ENCODE measurements at places on chromosomes 6 and 20.

GRCh38 chr6:162591517-162591916 is 136.0 kb downstream of the PRKN start:
- DNase-seq, result no peak

GRCh38 chr6:168137024-168137423 is 58.0 kb upstream of the FRMD1 start:
- no peak for DNase-seq

GRCh38 chr6:33407132-33407718 is 3.6 kb upstream of the PHF1 start:
- DNase-seq, result no peak

DNA sequence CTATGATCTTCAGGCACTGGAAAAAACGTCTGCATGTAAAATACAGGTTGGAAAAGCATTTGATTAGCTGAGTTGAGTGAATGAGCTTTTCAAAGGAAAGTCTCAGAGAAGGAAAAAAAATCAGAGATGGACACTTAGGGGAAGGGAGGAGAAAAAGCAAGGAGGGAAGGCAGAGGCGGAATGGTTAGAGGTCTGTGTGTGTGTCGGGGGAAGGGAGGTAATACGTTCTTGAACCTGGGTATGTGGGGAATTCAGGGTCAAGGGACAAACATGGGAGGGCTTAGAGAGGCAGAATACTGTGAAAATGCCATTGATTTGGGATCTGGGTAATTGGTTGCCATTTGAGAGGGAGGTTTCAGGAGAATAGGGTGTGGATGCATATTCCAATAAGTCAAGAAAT is 5.1 kb downstream of the PRRT1 start:
- DNase-seq, result no peak

- no peak for DNase-seq
These were observed 1.6 kb downstream of the CEP43 start for GRCh38 chr6:167000759-167001158.

DNA sequence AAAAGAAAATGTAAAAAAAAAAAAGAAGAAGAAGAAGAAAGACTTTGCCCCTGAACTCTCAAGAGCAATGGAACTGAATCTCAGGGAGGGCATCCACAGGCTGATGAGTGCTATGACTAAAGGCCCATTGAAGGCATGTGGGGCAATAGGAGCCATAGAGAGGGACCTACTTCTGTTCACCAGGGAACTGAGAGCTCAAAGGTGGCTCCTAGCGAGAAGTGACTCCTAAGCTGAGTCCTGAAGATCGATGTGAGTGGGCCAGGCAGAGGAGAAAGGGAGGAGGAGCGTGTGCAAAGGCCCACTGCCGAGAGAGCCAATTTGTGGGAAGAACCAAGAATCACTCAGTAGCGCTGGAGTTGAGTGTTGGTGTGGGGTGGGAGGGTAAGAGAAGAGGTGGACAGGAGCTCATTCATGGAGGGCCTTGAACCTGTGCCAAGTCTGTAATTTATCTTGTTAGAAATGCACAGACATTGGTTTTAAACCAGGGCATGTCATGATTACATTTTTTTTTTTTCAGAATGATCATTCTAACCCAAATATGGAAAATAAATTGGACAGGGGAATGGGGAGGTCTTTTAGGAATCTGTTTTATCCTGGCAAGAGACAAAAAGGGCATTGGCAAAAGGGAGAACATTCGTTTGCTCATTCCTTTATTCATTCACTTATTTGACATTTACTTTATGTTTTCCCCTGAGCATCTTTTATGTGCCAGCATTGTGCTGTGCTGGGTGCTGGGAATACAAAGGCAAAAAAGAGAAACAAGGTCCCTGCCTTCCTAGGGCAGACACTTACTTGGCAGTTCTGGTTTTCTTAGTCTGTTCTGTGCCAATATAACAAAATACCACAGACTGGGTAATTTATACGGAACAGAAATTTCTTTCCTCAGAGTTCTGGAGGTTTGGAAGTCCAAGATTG is 67.4 kb upstream of the DSP start:
- no peak for DNase-seq

DNA sequence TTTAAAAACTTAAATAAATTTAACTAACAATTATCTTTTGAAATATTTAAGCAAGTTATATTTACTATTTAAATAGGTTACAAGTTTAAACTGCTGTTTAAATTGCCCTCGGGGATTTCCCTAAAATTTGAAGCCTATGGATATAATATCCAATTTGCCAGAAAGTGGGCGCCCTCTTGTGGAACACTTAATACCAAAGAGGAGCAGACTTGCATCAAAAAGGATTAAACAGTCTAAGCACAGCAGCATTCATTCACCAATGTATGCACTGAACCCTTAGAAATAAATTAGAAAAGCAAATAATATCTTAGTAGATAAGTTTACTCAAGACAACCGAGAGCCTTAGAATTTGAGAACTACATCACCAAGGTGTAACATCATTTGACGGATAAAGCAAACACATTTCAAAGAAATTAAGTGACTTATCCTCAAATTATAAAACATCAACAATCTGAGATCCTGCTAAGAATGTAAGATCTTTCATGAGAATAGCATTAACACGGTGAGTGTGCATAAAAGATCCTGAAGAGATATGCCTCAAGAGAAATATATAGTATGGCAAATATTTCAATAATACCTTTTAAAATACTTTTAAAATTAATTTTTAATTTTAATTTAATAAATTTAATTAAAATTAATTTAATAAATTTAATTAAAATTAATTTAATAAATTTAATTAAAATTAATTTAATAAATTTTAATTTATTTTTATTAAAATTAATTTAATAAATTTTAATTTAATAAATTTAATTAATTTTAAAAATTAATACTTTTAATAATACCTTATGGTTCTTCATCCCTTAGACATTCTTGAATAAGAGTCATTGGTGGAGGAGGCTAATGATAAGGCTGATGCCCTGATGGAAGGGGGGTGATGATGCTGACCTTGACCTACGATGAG is 11.5 kb upstream of the MEP1A start:
- DNase-seq, result peak; percentile 3

GRCh38 chr6:147262946-147263345 is 58.7 kb downstream of the STXBP5 start:
- no peak for DNase-seq

- DNase-seq, result no peak
These were observed 144.3 kb upstream of the TENT5A start for GRCh38 chr6:81896525-81897503.

- no peak for DNase-seq
These were observed 591 bp upstream of the DCBLD1 start for GRCh38 chr6:117481926-117482239.

DNA sequence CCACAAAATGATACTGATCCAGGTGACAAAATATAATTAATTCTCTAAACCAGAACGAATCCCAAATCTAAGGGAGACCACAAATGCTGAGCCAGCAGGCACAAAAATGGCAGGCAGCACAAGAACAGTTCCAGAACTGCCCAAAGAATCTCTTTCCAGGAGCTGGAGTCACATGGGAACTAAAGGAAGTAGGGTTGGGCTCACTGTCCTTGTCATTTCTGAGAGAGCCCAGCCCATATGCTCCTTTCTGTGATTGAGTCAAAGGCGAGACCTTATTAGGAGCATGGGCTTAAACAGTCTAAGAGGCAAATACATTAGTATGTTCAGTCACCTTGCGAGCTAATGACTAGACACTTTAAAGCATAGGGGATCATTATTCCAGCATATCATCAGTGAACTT is 327.6 kb upstream of the ARID1B start:
- DNase-seq, result no peak

DNA sequence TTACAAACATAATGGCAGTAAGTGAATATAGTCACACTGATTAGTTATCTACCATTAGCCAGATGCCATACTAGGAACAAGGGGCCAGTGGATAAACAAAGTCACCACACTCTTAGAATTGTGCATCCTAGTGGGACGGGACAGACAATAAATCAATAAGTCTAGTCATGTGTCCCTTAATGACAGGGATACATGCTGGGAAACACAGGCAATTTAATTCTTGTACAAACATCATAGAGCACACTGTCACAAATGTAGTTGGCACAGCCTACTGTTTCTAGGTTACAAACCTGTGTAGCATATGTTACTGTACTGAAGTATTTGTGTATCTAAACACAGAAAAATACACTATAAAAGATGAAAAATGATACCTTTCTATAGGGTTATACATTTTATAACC is 123.0 kb upstream of the FAM184A start:
- DNase-seq, result no peak

GRCh38 chr20:37907677-37908401 is 4.9 kb downstream of the VSTM2L start:
- DNase-seq, result no peak

DNA sequence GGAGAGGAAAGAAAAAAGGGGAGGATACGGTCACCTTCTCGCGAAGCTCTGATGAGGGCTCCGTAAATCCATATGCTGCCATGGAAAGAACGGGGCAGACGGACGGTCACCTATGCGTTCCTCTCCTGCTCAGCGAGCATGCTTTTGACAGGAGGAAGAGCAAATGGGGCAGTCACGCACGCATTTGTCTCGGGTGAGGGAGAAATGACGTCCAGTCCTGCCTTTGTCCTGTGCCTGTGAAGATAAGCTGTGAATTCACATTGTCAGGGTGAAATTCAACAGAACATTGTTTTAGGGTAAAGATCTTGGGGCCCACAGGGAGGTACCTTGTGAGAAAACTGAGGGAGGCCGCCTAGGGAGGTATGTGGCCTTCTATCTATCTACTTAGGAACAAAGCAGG is 83.8 kb downstream of the IRF4 start:
- DNase-seq, result no peak

DNA sequence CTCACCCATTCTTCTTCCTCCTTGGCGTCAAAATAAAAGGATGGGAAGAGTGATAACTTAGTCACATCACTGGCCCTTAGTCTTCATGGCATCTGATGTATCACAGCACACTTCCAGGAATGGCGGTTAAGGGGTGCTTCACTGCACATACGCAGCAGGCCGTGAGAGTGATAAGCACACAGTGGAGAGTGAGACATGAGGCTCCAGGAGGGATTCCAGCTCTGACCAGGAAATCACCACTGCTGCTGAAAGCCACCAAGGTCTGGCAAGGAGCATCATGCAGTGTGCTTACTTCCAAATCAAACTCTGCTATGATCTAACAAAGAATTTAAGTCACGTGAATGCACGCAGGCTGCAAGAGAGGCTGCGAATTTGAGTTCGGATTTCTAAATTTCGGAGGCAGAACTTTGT is 62.4 kb downstream of the ARID1B start:
- no peak for DNase-seq

GRCh38 chr6:28537065-28537464 is 11.4 kb downstream of the GPX5 start:
- DNase-seq, result no peak

GRCh38 chr6:56962441-56962840 is 7.5 kb downstream of the BEND6 start:
- no peak for DNase-seq

GRCh38 chr6:152636609-152637295 is 410 bp downstream of the SYNE1 start:
- no peak for DNase-seq

DNA sequence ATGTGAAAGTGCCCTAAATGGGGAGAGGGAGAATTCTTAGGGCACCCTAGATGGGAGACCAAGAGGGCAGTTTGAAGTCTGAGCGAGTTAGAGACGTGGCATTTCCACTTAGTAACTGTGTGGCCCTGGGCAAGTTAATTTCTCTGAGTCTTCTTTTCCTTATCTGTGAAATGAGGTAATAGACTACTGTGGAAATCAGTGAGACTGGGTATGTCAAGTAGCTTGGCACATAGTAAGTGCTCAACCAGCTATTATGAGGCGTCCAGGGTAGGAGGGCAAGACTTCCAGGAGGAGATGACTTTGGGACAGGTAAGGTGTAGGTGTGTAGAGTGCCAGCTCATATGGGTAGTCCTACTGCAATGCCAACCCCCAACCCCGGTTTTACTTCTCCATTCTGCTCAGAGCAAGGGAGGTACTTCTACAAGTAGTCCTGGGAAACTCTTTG is 770 bp downstream of the KIF3B start:
- DNase-seq, result no peak

- no peak for DNase-seq
These were observed 73.2 kb downstream of the ROS1 start for GRCh38 chr6:117352466-117353081.

DNA sequence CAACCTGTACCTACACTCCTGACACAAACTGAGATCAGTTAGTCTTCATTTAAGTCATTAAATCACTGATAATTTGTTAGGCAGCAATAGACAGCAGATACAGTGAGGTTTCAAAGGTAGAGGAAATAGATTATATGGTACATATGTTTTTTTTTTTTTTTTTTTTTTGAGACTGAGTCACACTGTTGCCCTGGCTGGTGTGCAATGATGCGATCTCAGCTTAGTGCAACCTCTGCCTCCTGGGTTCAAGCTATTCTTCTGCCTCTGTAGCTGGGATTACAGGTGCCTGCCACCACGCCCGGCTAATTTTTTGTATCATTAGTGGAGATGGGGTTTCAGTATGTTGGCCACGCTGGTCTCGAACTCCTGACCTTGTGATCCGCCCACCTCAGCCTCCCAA is 38.2 kb upstream of the KIF13A start:
- DNase-seq, result no peak

- DNase-seq, result peak; percentile 1
These were observed 5.6 kb upstream of the ADGRF1 start for GRCh38 chr6:47047479-47048407.

GRCh38 chr6:15475872-15476271 is 187.0 kb downstream of the DTNBP1 start:
- DNase-seq, result no peak

Data from stimulated activated CD4-positive, alpha-beta T cell treated with anti-CD3 and anti-CD28 coated beads, TNF-alpha, amount 100 ng/mL, for 24 hours (primary cell).